ENCODE measurements at places on chromosomes 2 and 18.

GRCh38 chr2:56898986-56899385 is 715.2 kb downstream of the CCDC85A start:
- DNase-seq = no peak

- no peak for DNase-seq
Observed at GRCh38 chr2:164705412-164706167, 84.3 kb upstream of the GRB14 start.

GRCh38 chr18:12049978-12050811 is 43.4 kb upstream of the ANKRD62 start:
- no peak for DNase-seq

GRCh38 chr18:24060644-24061043 is 46.1 kb downstream of the TTC39C start:
- no peak for DNase-seq

- DNase-seq = no peak
Observed at GRCh38 chr2:66364495-66365333, 70.2 kb upstream of the MEIS1 start.

GRCh38 chr2:79210274-79210917 is 50.8 kb upstream of the REG3A start:
- DNase-seq = no peak

DNA sequence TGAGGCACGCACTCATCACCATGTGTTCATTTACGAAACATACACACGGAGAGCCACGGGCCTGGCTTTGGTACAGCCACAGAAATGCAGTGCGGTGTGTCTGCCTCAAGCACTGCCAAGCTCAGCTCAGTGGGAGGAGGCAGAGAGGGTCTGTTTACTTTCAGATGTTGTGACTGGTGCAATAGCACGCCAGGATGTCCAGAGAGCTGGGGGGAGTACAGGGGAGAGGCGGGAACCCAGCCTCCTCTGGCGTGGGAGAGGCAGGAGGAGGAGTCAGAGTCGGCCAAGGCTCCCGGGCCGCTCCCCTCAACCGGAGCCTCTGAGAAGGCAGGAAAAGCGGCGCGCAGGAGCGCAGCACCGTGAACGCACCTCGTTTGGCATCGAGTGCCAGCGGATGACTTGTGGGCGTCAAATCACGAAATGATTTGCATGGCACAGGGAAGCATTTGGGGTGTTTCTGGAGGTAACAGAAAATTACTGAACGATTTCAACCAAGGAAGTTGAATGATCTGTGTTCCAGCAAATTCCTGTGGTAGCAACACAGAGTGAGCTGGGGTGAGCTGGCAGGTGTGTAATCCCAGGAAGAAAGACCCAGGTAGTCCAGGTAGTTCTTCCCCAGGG is 143.0 kb downstream of the ZNF516 start:
- no peak for DNase-seq

DNA sequence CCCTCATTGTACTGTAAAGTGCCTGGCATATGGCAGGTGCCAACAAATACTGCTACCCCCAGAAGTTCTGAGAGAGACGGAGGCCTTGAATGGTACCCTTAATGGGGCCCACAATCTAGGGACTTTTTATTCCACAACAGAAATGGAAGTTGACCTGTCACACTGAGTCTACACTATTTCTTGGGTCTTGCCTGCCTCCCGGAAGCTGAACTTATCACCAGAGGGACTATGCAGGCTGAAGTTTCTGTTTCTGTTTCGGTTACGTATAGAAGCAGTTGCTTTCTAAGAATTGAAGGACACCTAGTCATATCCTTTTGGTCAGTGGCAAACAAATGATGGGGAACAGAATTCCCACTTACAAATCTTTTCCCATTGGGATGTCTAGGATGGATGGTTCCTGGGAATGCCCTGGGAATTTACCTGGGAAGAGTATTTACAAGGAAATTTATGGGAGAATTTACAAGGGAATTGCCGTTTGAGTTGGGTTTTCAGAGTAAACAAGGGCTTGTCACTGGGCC is 74.2 kb downstream of the HS1BP3 start:
- DNase-seq = no peak

DNA sequence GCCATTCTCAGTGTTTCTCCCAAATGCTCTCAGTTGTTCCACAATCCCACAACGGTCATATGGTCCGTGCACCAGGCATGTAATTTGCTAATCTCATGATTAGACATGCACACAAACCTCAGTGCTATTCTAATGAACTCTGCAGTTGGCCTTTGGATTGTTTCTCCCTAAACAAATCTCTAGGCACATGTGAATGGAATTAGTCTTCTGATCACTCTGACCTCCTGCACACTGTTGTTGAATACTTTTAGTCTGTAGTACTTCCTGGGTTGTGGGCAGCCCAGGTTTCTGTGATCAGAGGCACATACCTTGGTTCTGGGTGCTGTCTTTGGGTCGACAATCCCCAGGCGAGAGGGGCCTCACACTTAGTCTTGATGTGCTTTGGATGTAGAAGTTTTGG is 498.7 kb upstream of the SPRED2 start:
- DNase-seq = no peak

- DNase-seq = no peak
Observed at GRCh38 chr2:40225670-40226210, 226.2 kb downstream of the SLC8A1 start.
